Stimulated activated CD8-positive, alpha-beta memory T cell treated with anti-CD3 and anti-CD28 coated beads, Interleukin-2, amount 100 ng/mL, for 1 hour (primary cell): ENCODE measurements at places on chromosomes 4 and X.

- no peak for DNase-seq
These were observed 284.1 kb upstream of the AMOT start for GRCh38 chrX:113124693-113125092.

- no peak for DNase-seq
These were observed 27.6 kb upstream of the TMEM184C start for GRCh38 chr4:147589586-147589985.

- no peak for DNase-seq
These were observed 197.8 kb downstream of the EDA start for GRCh38 chrX:69813677-69814076.

- DNase-seq, result no peak
These were observed 36.9 kb upstream of the ATOH1 start for GRCh38 chr4:93791570-93792195.

DNA sequence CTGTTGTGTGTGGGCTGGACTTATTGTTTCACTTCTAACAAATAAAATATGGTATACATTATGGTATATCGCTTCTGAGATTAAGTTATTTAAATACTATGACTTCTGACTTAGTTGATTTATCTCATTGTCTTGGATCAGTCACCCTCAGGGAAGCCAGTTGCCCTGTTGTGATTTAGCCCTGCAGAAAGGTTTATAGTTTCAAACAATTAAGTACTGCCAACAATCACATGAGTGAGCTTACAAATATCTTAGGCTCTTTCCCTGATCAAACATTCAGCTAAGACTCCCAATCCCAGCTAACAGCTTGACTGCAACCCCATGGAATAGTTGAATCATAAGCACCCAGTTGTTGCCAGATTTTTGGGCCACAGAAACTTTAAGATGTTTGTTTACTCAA is 85.4 kb downstream of the MAGEC1 start:
- no peak for DNase-seq

DNA sequence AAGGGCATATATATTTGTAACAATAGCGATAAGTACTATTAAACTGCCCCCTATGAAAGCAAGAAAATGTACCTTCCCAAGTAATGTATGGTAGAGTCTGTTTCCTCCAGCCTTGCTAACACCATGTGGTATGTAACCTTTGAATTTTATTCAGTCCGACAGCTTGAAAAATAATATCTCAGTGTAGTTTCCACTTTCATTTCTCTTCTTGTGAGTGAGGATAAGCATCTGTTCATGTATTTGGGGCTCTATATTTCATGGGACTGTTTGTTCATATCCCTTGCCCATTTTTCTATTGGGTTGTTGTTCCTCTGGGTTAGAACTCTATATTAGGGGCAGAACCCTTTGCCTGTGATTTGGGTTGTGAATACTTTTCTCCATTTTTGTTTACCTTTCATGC is 58.3 kb downstream of the USP38 start:
- DNase-seq, result no peak

DNA sequence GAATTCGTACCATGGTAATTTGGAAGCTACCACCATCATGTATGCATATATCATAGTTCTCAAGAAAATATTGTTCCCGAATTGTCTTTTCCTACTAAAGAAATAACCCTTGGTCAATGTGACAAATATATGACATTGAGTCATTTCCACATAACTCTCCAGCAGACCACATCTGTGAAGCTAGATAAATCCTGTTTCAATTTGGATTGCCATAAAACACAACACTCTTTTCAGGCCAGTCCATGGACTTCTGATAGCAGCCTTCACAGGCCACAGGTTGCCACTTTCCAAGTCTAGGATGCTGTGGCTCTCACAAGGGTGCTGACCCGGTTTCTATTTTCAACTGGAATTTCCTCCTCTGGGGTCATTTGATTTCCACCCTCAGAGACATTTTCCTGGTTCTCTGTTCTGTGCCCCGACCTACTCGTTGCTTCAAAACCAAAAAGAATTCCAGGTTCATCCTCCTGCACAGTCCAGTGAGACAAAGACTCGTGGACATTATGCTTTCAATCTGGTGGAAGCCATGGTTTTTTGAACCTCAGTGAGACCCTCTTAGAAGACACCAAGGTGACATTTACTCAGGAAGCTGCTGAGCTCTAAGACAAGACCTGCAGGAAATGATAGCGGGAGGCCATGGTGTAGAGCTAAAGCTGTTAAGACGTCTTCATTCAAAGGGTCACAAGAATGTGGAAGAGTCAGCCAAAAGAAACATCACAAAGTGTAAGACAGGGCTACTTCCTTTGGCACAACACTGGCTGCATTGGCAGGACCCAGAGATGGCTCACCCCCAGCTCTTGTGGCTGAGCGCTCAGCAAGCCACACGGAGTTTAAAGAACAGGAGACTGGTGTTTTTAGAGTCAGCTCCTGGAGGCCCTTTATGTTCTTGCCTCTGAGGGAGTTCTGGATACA is 119.8 kb downstream of the AMELX start:
- DNase-seq, result no peak

DNA sequence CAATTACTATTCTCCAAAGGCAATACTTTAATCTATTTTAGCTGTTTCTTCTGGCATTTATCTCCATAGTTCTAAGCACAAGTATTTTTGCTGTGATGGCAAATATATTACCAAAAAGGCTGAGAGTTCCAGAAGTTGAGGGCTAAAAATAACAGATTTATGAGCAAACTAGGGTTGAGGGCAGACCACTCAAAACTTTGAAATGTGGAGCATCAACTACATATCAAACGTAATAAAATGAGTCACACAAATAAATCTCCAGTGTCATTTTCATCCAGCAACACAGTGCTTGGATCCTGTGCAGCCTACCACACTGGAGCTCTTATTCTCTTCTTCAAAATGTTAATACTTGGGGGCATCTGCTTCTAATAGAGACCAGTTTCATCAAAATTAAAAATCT is 163.9 kb downstream of the HS3ST1 start:
- no peak for DNase-seq

DNA sequence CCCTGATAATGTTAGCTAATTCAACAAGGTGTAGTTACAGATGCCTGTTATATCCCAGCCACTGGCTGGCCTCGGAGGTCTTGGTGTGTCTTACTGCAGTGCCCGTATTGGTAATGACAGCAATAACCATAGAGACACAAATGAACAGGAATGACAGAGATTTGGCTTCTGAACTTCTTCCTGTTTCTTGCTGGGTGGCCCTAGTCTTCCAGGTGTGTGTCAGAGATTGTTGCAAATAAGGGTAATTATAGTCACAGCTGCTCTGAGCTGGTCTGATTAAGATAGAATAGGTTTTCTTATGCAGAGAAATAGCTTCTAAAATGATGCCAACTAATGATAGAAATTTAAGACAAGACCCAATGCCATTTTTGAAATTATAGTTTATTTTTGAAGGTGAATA is 64.1 kb upstream of the MAD2L1 start:
- DNase-seq, result no peak

- DNase-seq, result no peak
These were observed 17.6 kb downstream of the GRIA3 start for GRCh38 chrX:123201720-123202119.

- DNase-seq, result no peak
These were observed 58.6 kb upstream of the ETNPPL start for GRCh38 chr4:108821351-108821930.

GRCh38 chrX:119686087-119686691 is 6.8 kb downstream of the SEPTIN6 start:
- no peak for DNase-seq

- DNase-seq, result no peak
These were observed 25.6 kb upstream of the DAPP1 start for GRCh38 chr4:99790796-99791617.

DNA sequence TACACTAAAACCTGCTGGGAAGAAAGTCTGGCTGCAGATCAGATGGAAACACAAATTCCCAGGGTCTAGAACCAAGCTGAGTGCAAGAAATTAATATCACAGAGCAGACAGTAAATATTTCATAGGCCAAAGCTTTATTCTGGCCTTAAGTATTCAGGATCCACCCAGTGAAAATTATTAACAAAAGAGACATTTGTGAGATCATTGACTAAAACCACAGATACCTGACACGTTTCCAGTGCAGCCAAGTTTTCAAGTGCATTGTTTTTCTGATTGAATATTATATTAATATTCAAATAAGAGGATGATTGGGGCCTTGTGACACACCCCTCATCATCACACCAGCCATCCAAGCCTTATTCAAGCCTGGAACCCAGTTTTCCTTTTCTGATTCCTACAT is 10.3 kb downstream of the ELOVL6 start:
- no peak for DNase-seq

- DNase-seq, result no peak
These were observed 86.9 kb downstream of the CHRNA9 start for GRCh38 chr4:40421839-40422708.

- no peak for DNase-seq
These were observed 221.2 kb upstream of the MID1 start for GRCh38 chrX:10841579-10841978.

DNA sequence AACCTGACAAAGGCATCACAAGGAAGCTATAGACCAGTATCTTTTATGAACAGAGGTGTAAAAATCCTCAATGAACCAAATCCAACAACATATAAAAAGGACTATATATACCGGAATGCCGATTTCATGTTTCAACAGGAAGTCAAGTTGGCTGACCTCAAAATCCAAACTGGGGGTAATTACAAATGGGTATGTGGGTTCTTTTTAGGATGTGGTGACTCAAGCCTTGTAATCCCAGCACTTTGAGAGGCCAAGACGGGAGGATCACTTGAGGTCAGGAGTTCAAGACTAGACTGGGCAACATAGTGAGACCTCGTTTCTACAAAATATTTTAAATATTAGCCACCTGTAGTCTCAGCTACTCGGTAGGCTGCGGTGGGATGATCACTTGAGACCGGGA is 10.4 kb downstream of the PRSS48 start:
- no peak for DNase-seq

DNA sequence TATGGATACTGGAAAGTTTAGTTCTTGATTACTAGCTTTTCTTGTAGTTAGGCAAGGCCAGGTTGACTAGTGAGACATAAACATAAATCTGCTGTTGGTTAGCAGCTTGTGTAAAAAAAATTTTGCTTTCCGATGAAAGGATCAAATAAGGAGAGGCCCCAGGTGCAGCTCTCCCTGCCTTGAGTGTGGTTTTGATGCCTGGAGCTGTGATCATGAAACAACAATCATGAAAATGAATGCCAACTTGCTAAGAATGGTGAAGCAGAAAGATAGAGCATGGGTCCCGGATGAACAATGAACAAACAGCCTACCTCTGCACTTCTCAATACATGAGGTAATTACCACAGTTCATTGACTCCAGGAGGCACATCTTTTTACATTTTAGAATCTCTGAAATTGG is 14.4 kb upstream of the SYP start:
- DNase-seq, result no peak

DNA sequence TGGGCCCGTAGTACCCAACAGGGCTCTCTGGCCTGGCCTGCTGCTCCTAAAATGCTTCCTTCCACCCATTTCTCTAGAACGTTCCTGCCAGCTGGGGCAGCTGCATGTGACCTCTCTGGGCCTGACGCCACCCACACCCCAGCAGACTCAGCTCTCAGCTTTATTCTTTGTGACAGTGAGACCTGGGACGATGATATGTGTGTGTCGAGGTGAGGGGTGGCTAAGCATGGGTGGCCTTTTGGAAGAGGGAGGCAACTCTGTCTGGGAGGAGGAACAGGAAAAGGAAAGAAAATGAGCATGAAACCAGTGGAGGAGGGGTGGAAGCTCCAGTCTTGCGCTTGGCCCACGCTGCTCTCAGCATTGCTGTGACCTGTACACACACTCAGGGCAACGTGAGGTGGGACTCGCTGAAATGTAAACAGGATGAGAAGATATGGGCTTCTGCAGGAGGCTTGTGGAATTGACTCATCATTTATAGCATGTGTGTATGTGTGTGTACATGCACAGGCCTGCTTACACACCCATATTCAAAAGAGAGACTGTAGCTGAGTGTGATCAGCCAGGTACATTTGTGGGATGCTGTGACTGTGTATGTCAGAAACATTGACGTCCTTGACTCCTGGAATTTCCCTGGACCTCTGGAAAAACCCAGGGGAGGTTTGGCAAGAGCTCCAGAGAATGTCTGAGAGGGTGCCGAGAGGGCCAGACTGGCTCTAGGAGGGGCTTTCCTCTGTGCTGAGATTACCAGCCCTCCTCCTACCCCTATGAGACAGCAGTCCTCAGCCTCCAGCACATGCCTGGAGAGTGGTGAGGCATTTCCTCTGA is 137.9 kb downstream of the PJA1 start:
- DNase-seq, result no peak

DNA sequence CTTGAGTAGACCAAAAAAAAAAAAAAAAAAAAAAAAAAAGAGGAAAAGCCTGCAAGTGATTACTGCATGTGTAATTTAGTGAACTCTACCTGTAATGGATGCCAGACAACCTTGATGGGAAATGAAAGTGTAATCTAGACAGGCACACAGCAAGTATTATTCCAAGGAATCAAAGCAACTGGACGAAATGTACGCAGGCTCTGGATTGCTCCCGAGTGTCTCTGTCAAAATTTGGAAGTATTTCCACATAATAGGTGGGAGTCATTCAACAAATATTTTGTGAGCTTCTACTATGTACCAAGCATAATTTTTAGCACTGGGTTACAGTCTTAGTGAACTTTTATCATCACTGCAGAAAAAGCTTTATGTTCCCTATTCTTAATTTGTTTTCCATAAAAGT is 64.2 kb downstream of the LIMCH1 start:
- no peak for DNase-seq

DNA sequence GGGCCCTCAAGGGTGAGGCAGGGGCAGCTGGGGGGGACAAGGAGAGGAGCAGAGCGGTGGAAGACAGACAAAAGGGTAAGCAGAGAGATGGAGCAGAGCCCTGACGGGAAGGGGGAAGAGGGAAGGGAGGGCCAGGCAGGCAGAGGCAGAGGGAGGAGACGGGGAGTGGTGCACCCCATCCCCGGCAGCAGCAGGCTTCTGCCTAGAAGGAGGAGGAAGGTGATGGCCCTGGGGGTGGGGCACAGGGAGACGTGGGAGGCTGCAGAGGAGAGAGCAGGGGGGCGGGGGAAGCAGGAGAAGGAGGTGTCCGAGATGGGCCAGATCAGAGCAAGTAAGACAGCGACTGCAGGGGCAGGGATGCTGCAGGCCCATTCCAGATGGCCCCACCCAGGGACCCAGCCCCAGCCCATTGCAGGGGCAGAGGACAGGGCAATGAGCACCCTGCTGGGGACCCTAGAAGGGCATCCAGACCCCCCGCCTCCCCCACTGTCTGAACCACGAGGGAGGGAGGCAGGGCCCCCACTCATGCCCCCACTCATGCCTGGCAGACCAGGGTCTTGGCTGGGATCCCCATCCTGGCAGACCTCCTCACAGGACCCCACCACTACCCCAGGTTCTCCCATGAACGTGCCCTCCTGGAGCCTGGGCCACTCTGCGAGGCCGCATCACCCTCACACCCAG is 2.7 kb downstream of the L1CAM start:
- DNase-seq, result no peak

- no peak for DNase-seq
These were observed 8.4 kb upstream of the LDOC1 start for GRCh38 chrX:141185366-141185765.
